ENCODE measurements at places on chromosomes 5 and 9. TPM values are rescaled to one million over a fixed set of nuclear protein-coding genes. Genes with fewer than 3 reads are reported as not detected.
A peak's percentile ranks its signal among the peaks of the same experiment; 100 is the strongest.

DNA sequence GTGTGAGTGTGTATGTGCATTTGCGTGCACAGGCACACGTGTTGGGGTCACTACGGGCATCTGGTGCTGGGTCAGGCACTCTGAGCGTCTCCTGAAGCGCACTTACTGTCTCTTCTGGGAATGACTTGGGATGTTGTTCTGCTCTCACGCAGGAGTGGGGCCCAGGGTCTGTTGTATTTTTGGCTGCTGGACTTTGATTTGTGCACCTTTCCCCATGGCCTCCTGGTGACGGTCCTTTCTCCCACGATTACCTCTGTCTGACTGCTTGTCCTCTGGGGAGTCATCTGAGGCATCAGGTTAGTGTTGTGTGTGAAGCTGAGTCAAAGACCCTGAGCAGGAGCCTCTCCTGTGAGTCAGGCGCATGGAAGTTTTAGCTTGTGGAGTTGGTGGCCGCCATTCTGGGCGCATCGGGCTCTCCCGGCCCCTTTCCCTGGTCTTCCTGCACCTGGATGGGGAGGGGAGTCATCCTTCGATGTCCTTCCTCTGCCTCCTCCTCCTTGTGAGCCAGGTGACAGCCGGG lies 62.1 kb downstream of the RXRA start:
- DNase-seq = no peak

- DNase-seq = no peak
Observed at GRCh38 chr5:1346627-1347440, 1.9 kb upstream of the CLPTM1L start.

DNA sequence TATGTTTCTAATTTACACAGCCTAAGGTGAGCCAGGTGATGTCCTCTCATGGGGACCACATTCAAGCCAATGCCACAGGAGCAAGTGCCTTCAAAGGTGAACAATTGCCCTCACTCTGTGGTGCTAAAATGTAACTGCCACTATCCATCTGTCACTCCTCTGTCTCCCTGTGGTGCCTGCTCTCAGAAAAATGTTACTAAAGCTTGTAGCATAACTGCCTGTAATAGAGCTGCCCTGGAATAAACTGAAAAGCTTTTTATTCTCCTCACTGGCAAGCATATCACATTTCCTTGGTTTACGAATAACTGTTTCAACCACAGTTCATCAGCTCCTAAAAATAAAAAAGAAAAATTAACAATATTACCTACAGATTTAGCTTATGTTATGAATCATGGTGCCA lies 142.4 kb downstream of the ST8SIA4 start:
- DNase-seq = no peak

- DNase-seq = no peak
Observed at GRCh38 chr9:98773721-98774120, 22.6 kb downstream of the ANKS6 start.

RIGI gene
- 5.4 TPM for total RNA-seq

SEMA6A gene
- not detected for total RNA-seq

IL4 gene
- total RNA-seq = not detected

DAB2IP gene
- total RNA-seq = 17.6 TPM

GRCh38 chr5:124737651-124738050 lies 8.8 kb downstream of the ZNF608 start:
- no peak for DNase-seq

DNA sequence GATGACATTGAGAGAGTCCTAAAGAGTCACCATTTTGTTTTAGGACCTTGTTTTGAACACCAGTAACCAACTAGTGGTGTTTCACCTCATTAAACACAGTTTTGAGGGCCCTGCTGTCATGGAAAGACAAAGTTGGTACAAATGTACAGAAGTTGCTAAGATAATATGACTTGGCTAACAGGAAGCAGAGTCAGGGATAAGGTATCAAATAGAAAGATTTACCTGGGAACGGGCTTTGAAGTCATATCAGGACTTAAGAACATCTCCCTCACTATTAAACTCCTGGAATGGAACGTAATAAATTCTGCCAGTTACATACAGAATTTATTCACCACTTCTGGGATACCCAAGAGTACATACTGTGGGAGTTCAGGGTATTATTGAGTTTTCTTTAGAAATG lies 115.6 kb downstream of the SNCAIP start:
- DNase-seq = no peak

PCDHGA10 gene
- total RNA-seq = 0.23 TPM

SPATA31C1 gene
- not detected for total RNA-seq

AGXT2 gene
- total RNA-seq = not detected

DNA sequence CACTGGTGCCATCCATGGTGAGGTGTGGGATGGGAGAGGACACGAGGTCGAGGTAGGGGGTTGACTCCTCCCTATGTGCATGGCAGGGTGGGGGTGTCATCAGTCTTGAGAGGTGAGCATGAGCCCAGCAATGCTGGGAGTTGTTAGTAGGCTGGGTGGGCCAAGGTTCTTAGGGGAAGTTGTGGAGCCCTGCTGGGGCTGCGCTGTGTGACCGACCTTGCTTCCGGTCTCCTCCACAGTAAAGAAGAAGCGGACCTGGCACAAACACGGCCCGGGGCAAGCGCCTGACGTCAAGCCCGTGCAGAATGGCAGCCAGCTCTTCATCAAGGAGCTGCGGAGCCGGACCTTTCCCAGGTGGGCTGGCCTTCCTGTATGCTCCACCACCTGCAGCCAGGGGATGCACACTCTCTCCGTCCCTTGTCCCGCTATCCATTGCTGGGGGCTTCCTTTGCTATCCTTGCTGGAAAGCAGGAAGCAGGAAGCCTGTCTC lies 59.8 kb downstream of the PHF2 start:
- no peak for DNase-seq

- peak; percentile 50 for DNase-seq
Observed at GRCh38 chr5:171311322-171312077, 2.5 kb downstream of the TLX3 start.

DNA sequence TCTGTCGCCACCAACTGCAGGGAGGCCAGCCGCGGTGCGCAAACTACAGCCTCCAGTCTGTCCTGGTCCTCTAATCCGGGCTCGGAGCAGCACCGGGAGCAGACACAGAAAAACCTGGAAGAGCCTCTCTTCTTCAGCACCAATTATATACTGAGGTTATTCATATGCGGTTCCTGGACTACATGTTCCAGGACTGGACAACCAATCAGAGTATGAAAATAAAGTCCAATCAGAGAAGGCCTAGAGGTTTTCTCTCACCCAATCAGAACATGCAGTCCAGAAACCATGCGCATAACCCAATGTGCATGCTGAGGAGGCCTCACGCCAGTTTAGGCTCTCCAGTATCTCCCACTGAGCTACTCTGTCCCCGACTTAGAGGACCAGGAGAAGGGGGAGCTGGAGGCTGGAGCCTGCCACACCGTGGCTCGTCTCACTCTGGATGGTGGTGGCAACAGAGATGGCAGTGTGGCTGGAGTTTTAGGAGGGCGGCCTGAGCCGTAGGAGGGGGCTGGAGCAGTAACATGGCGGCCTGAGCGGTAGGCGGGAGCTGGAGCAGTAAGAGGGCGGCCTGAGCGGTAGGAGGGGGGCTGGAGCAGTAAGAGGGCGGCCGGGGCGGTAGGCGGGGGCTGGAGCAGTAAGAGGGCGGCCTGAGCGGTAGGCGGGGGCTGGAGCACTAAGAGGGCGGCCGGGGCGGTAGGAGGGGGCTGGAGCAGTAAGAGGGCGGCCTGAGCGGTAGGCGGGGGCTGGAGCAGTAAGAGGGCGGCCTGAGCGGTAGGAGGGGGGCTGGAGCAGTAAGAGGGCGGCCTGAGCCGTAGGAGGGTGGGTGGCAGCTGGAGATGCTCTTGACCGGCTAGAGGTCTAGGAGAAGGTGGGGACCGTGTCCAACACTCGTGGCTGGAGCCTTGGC lies 20.4 kb upstream of the TRIM52 start:
- no peak for DNase-seq

Data from PC-3 (cell line).